ENCODE measurements at places on chromosomes 7 and 10.

DNA sequence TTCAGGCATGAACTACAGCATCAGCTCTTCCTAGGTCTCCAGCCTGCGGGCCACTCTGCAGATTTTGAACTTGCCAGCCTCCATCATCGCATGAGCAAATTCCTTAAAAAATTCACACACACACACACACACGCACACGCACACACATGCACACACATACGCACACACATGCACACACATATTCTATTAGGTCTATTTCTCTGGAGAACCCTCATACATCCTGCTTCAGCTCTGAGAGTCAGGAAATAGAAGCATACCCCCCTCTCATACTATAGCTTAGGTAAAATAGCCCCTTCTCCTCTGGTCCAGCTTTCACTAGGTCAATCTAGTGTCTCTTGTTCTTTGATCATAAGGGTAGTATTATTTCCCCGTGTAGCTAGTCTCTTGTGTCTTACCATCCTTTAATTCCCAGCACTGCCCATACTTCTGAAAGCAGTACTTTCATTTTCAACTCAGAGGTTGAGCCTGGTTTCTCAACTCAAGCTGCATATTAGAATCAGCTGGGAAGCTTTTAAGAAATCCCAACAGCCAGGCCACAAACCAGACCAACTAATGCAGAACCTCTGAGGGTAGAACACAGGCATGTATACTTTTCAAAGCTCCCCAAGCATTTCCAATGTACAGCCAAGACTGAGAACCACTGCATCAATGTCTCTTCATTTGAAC, 30.9 kb upstream of the ITGB8 start:
- DNase-seq, result no peak

- no peak for DNase-seq
Measured at GRCh38 chr10:8238986-8239385, 184.5 kb downstream of the GATA3 start.

GRCh38 chr10:131845505-131846239, 55.1 kb upstream of the PPP2R2D start:
- DNase-seq, result no peak

DNA sequence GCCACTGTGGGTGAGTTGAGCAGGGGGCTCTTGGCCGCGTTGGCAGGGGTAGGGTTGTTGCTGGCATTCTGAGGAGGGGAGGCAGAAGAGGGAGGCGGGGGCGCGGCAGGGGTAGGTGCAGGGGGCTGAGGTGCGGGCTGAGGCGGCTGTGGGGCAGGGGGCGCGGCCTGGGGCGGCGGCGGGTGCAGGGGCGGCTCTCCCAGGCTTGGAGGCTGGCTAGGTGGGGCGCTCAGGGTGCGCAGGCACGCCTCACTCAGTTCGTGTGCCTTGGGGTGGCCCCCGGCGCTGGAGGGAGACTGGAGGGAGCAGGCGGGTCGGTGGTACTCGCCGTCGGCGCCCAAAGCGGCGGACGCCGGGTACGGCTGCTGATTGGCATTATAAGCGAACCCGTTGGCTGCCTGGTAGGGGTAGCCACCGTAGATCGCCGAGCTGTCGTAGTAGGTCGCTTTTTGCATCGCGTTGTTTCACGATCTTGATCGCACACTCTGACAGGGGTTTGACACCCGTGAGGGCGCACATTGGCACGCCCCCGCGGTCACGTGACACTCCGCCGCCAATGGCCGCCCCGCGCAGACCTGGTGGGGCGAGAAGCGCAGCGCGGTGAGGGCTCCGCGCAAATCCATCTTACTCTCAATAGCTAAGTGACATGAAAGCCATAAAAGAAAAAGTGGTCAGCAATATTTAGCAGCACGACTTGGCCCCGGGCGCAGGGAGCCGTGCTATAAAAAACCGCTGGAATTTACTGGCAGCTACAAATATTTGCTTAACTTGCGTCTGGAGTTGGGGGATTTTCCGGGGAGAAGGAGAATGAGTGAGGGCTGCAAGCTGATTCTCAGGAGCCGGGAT, 7.9 kb upstream of the HOXA2 start:
- DNase-seq, result no peak

- DNase-seq, result no peak
Measured at GRCh38 chr7:20510573-20510900, 104.9 kb upstream of the ABCB5 start.

DNA sequence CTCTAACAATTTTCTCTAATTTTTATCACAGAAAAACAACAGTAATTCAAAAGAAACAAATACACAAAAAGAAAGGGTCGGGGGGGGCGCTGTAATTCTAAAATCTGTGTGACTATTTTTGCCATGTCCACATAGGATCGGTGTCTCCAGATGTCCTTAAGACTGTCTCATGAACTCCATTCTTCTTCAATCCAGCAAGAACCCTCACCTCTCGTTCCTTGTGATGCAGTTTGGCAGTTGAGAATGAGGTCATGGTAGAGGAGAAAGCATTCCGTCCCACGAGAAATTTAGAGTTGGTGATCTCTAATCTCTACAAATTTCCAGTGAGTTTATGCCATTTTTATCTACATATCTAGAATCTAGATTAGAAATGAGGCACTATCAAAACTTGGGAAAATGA, 394.7 kb downstream of the TFEC start:
- no peak for DNase-seq

DNA sequence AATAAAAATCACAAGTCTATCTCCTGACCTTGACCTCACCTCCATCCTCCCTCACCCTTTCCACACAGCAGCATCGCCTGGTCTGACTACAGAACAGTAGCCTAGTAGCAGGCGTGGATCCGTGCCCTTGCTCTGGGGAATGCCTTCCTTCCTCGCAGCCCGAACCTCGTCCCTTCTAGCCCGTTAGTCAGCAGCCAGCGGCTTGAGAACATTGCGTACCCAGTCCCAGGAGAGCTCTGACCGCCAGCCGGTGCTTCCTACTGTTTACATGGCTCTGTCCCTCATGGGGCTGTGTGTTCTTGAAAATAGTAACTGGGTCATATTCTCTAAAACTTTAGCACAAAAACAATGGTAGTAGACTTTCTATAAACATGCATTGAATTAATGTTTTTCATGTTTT, 682.7 kb upstream of the IGFBP3 start:
- DNase-seq, result no peak

All from amygdala (tissue), 56 donors.